Activated gamma-delta T cell treated with anti-CD3 and anti-CD28 coated beads, Interleukin-2, amount 50 U/mL, for 16 hours (primary cell): ENCODE measurements at places on chromosomes 7 and 10.

GRCh38 chr10:96720422-96721206, at the start of gene PIK3AP1:
TSS of gene PIK3AP1 (minus strand) at chr10:96720514. CDS start at chr10:96720394, 120 bp downstream.
- DNase-seq: peak; percentile 34

DNA sequence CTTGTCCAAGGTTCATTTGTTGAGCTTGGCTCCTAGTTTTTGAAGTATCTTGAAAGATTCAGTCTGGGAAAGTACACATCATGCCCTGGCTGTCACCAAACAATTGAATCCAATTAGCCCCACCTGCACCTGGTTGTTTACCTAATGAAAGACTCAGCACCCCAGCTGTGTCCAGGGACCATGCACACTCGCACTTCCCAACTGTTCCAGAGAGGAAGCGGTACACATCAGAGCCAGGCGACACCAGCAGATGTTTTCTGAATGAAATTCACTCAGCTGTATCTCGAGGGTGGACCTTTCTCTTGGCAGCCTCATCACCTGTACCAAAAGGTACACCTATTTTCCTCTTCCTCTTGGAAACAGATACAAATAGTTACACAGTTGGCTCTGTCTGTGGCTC, 216.4 kb upstream of the LRGUK start:
- no peak for DNase-seq

- no peak for DNase-seq
Measured at GRCh38 chr10:4129866-4130477, 345.0 kb upstream of the KLF6 start.

GRCh38 chr10:91932737-91933136, 9.2 kb downstream of the BTAF1 start:
- no peak for DNase-seq

DNA sequence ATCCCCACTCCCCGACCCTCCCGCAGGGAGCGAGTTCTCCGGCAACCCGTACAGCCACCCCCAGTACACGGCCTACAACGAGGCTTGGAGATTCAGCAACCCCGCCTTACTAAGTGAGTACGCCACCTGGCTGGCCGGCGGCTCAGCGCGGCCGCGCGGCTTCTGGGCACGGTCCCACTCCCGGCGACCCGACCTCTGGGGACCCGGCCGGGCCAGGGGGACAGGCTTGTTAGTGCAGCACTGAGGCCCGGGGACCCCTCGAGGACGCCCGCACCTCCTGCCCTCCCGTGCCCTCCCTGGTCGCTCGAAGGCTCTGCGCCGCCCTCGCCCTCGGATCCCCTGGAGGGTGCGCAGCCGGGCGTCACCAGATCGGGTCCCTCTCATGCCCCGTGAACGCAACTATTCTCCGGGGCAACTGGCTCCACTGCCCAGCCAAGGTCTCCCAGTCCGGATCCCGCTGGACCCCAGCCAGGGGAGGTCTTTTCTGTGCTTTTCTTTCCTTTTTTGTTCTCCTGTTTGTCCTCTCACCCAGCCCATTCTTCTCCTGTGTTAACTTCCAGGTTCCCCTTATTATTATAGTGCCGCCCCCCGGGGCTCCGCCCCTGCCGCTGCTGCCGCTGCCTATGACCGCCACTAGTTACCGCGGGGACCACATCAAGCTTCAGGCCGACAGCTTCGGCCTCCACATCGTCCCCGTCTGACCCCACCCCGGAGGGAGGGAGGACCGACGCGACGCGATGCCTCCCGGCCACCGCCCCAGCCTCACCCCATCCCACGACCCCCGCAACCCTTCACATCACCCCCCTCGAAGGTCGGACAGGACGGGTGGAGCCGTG, 81.8 kb downstream of the PAX2 start:
- DNase-seq: no peak

GRCh38 chr7:148935451-148935850, 51.4 kb upstream of the EZH2 start:
- no peak for DNase-seq

DNA sequence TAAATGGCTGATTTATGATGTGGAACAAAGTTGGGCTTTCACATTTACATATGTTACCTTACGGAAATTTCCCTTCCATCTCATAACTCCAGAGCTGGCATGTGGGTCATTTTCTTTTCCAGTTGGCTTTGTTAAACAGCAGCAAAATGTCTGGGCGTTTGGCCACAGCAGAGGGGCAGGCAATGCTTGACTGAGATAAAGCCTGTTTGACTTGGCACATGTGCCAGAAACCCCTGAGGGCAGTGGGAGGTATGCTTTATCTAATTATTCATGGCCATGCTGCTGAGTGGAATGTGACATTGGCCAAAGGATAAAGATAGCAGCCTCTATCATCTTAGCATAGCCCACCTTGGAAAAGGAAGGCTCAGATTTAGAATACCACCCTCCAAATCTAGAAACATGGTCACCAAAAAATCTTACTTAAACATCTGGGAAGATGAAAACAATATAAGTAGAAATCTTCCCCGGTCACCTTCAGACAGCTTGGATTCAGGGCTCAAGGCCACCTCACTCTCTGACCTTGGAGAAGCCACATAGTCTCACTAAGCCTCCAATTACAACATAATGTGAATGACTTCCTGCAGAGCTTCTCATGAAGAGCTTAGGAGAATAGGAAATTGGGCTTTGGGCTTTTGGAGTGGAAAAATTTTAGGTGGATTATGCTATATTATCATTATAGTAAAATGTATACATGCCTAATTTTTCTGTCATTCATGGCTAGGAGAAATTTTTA, 101.5 kb downstream of the GRM3 start:
- no peak for DNase-seq
